Hypothalamus (tissue), 51 donors: ENCODE measurements at places on chromosomes 3 and 15.

GRCh38 chr15:39127925-39128617, 452.8 kb upstream of the THBS1 start:
- DNase-seq: no peak

DNA sequence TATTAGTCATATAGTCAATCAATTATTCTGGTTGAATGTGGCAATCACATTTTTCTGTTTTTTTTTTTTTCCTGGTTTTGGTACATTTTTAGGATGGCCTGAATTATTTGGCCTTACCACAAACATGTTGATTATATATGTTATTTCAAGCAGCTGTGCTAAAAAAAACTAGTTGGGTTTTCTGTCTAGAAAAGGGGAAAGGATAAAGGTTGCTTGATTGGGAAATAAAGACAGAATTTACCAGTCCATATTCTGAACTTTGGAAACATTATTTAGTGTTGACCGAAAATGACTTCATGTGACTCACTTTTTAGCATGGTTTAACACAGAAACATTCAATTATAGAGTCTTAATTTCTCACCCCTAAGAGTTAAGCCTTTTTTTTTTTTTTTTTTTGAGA, 8.1 kb downstream of the MORF4L1 start:
- DNase-seq: no peak

DNA sequence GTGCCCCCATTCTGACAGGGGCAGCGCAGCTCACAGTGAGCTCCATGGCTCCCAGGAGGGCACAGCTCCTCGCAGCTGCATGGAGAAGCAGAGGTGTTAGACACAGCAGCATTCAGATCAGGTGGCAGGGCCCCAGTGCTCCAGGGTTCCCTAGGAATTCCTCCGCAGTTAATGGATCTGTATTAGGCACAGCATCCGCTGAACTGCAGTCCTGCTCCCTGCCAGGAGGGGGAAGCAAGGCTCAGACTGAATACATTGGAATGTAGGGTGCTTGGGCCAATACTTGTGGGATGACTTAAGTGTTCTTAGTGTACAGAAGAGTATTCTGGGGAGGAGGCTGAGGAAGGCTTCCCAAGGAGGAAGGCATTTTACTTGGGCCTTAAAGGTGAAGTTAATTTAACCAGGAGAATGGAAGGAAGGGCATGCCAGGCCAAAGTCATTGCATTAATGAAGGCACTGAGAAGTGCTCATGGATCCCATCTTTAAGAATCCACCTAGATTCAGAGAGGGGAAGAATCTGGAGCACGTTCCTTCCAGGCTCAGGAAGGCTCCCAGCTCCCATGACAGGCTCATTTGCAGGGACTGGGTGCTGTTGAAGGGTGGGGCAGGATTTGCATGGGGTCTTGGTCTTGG, 111.6 kb downstream of the RAB11A start:
- no peak for DNase-seq

GRCh38 chr3:133386876-133387275, 13.0 kb upstream of the BFSP2 start:
- DNase-seq: no peak

DNA sequence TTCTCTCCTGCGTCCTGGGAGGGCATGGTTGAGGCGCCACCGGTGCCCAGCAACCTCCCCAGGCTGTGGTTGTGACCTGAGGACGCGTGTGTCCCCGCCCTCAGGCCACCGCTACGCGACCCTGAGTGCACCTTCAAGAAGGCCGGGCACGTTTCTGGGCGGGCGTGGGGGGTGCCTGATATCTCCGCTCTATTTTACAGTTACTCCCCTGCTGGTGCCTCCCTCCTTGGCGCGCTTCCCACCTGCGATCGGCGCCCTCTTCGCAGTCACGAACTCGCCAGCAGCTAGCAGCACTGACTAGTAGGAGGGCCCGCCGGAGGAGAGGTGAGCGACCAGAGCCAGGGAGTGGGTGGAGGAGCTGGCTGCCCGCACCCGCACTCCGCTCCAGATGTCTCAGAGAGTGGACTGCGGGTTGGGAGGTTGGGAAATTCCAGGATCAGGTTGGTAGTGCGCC, 43.2 kb upstream of the POLG start:
- peak; percentile 77 for DNase-seq

GRCh38 chr3:178971614-178972013, 100.0 kb downstream of the ZMAT3 start:
- no peak for DNase-seq

DNA sequence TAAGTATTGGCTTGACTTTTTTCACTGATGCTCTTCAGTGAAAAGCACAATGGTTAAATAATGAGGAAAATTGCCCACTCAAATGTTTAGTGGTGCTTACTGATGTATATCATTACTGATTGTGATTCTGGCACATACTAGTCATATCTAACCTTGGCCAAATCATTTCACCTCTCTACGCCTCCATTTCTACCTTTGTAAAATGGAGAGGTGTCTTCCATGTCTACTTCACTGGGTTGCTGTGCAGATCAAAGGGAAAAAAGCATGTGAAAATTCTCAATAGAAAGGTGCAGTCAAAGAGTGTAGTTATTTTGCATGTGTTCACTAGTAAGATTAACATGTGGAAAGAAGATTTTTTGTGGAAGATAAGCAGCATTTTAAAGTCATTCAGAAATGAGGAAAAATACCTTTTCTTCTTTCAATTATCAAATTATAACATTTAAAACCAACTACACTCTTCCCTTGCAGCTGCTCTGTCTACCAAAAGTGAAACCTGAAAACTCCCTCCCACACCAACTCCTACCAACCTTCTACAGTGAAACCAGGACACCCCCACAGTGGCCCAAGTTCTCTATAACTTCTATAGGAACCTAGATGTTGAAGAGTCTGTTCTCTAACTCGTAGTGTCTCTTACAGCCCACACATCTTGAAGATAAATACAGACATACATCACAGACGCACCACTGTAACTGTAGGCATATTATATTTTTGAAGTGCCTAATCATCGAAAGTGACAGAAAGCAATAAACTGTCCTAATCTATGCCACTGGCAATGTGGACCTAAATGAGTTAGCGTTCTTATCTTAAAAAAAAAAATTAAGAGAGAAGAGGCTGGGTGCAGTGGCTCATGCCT, 1.4 kb downstream of the CD200R1 start:
- DNase-seq: no peak

DNA sequence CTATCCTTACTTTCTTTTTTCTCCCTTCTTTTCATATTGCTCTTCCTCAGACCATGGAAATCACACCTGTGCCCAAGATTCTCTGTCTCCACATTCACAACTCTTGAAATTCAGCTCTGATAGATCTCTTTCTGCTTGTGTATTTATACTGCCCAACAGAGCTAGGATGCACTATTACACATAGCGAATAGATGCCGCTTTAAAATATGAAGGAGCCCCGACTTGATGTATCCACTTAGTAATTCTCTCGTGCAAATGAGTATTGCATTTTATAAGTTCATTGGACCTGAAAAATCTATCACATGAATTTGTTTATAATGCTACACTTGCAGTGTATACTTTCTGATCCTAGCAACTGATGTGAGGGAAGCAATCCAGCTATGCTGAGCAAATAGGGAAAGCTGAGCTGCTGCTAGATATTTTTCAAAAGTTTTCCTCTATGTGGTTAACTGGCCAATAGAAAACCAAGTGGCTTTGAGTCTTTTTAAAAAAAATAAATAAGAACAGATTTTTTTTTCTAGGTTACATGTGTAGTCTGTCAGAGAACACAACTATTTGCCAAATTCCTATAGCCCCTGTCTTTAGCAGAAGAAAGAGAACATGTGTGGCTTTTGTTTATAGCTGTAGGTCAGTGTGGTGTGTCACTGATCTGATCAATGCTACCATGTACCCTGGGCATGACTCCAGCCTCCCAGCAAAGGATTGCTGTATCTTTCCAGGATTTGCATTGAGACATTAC, 64.3 kb upstream of the LEKR1 start:
- no peak for DNase-seq

GRCh38 chr3:5055357-5056110, 66.6 kb upstream of the ARL8B start:
- DNase-seq: no peak

DNA sequence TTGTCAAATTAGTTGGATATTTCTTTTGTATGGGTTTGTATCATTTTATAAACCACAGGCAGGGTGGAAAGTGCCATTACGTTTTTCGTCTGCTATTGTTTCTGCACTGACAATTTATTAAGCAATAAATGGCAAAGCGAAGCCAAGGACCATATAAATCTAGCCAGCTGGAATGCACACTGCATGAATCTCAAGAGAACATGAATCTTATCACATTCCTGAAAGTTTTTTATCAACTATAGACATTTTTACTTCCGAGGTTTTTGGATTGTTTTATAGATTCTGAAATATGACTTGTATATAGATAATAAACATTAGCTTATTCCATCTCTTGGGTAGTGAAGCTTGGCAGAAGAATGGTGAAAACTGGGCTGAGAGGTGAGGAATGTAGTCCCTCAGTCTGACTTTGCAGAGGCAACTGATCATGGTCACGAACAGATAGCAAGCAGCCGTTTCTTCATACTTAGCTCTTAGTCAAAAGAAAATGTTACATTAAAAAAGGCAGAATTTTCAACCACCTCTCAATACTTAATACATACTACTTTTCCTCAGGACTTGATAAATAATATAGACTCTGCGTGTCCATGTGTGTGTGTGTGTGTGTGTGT, 102.7 kb downstream of the OSBPL10 start:
- no peak for DNase-seq

DNA sequence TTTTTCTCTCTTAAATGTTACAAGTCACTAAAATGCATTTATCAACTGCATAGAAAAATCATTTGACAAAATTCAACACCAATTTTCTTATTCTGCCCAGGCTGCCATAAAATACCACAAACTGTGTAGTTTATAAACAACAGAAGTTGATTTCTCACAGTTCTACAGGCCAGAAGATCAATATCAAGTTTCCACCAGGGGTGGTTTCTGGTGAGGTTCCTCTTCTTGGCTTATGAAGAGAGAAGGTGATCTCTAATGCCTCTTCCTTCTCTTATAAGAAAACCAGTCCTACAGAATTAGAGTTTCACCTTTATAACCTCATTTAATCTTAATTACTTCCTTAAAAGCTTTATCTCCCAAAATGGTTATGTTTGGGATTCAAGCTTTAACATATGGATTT, 10.9 kb upstream of the CD200R1L start:
- DNase-seq: no peak

DNA sequence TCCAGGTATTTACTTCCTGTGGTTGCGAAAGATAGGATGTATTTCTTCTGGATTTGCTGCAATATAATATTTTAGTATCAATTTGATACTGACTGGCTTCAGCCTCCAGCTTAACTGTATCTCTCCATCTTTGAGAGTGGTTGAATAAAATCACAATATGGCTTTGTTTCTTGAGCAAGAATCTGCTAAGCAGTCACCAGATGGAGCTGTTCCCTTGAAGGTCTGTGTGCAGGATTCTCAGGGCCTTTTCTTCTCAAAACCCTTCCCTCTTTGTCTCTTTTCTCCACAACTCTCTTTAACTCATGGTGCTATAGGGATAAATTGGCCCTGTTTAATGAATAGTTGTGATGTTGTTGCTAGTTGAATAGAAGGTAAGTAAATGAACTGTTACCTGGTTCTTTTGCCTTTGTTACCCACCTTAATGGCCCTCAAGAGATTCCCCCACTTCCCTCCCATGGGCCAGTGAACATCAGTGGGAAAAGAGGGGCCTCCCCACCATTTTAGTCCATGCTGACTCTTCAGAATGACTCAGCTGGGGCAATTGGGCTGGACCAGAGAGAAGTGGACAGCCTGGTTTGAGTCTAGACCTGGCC, 34.8 kb upstream of the RAB6B start:
- no peak for DNase-seq

DNA sequence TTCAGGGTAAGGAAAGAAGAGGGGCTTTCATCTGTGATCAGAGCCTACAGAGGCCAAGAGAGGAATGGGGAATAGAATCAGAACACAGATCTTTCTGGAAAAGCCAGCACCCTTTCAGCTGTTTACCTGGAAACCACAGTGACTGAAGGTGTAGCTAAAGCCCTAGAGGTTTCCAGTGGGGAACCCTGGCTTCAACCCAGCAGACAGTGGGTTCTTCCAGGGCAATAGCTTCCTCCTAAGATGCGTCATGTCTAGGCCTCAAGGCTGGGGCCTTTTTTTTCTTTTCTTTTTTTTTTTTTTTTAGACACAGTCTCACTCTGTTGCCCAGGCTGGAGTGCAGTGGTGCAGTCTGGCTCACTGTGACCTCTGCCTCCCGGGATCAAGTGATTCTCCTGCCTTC, 3.1 kb upstream of the CPNE9 start:
- no peak for DNase-seq

DNA sequence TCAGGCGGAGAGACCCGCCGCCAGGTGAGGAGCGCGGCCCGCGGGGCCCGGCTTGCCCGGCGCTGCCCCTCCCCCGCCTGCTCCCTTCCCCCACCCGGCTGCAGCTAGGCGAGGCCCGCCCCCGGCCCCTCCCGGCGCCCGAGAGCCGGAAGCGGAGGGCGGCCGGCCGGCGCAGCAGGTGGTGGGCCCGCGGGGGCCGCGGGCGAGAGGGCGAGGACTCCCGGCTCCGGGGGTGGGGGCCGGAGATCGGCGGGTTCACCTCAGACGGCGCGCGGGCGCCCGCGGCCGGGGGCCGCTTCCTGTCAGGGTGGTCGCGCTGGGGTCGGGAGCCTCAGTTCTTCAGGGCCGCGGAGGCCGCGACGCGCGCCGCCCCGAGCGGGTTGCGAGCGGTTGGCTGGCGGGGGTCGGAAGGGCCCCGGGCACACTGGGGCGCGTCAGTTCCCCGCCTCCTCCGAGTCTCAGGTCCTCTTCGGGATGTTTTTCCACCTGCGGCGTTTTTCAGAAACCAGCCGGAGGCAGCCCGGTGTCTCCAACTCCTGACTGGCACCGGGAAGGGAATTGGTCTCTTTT, 395 bp downstream of the ZFAND6 start:
- peak; percentile 69 for DNase-seq

- no peak for DNase-seq
These were observed 24.8 kb upstream of the NOX5 start for GRCh38 chr15:68989541-68990230.
